ENCODE measurements at places on chromosomes 12 and 14. TPM values are rescaled to one million over a fixed set of nuclear protein-coding genes. Genes with fewer than 3 reads are reported as not detected.

The PLA2G1B gene
- not detected for total RNA-seq

The SLC6A13 gene
- total RNA-seq = 0.60 TPM

The C12orf56 gene
- 0.84 TPM for total RNA-seq

The IFNG gene
- total RNA-seq = not detected

GRCh38 chr12:9762369-9762768 lies 1.7 kb upstream of the CD69 start:
- H3K36me3 ChIP-seq = no peaks in the 10 kb centered on the region
- no peak overlapping the region for H3K4me3 ChIP-seq
- no peaks in the 10 kb centered on the region for H3K27me3 ChIP-seq
- no peak for DNase-seq
- H3K4me1 ChIP-seq = peaks cover 17% of the 10 kb centered on the region

DNA sequence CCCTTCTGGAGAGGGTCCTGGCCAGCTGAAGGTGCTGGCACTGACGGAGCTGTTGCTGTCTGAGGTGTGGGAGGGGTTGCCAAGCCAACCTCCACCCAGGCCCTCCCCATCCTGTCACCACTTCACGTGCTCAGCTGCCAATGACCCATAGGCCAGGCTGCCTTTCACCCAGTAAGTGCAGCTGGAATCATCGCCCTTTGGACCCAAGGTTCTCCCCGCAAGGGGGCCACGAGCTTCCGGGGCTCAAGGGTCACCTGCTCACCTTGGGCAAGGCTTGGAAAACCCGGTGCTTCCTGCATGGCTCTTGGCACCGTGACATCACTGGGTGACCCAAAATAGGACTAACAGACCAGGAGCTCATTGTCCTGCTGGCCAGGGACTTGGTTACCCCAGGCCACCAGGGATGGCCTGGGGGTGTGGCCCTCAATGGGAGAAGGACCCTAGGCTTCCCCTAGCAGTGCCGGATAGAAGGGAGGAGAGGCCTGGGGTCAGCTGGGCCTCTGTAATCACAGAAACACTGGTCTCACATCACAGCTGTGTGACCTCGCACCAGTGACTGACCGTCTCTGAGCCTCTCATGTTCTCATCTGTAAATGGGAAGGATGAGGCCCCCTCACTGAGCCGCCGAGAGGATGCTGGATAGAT lies 51.3 kb downstream of the CCDC85C start:
- H3K4me1 ChIP-seq = peaks cover 51% of the 10 kb centered on the region
- DNase-seq = no peak
- no peak overlapping the region for H3K4me3 ChIP-seq
- H3K36me3 ChIP-seq = no peaks in the 10 kb centered on the region
- no peaks in the 10 kb centered on the region for H3K27me3 ChIP-seq
- peak overlapping the region; percentile 33 for H3K27ac ChIP-seq

- no peaks in the 10 kb centered on the region for H3K4me1 ChIP-seq
- no peak overlapping the region for H3K4me3 ChIP-seq
- peaks cover 3% of the 10 kb centered on the region for H3K27me3 ChIP-seq
- H3K27ac ChIP-seq = no peak overlapping the region
These were observed 229.8 kb downstream of the ALX1 start for GRCh38 chr12:85509857-85510256.

DNA sequence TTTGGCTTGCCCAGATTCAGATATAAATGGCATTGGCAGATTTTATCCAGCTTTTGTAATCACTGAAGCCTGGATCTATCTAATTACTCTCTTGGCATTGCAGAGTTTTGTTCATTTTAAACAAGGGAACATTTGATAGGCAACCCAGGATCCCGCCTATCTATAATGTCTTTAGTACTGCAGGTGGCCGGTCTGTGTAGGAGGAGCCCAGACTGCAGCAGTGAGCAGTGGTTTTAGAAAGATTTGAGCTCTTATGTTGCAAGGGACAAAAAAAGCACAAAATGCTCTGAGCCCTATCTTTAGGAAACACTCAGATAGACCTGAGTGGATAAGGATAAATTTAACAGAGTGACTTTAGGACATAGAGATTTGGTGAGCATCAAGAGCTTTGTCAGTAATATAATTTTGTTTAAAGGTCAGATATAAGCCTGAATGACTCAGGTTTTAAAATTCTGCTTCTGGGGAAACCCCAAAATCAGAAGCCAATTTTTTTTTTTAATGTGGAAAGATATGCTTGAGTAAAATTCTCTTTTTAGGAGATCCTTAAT lies 165.5 kb downstream of the SLC5A8 start:
- H3K36me3 ChIP-seq = no peaks in the 10 kb centered on the region
- H3K27me3 ChIP-seq = no peaks in the 10 kb centered on the region
- H3K4me3 ChIP-seq = no peak overlapping the region
- peaks cover 4% of the 10 kb centered on the region for H3K4me1 ChIP-seq

DNA sequence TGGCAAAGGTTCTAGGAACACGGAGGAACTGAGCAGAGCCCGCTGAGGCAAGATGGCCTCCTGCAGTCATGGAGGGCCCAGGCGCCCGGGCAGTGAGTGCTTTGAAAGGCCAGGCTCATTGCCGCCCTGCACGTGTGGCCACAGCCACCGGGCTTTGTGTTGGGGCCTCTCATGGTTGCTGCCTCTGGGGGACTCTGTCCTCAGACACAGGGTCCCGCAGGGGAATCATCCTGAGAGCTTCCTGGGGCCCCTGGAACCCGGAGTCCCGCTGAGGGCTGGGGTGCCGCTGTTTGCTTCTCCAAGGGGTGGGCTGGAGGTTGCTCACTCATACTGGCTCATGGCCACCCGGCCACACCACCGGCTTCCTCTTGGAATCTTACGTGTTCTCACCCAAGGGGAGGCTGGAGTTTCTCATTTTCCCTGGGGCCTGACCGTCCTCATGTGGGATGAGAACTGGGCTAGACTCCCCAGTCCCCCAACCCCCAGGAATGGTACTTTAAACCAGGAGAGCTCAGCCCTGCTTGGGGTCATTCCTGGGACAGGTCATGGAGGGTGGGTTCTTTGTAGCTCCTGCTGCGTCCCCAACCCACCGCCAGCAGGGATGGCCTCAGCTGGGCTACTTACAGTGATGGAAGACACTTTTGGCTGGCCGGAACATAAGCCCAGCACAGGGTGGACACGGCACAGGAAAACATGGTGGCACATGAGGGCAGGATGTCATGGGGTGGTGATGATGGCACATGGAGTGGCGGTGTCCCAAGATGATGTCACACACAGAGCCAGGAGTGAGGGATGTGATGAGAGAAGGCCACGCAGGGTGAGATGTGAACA lies 21.1 kb upstream of the LRTM2 start:
- no peak overlapping the region for H3K27ac ChIP-seq
- H3K27me3 ChIP-seq = peaks cover 20% of the 10 kb centered on the region
- peaks cover 4% of the 10 kb centered on the region for H3K4me1 ChIP-seq

- peaks cover 40% of the 10 kb centered on the region for H3K27me3 ChIP-seq
- peak within 1 kb of the TSS; percentile 76 for H3K4me3 ChIP-seq
- H3K4me1 ChIP-seq = peaks cover 6% of the 10 kb centered on the region
- DNase-seq = no peak
These were observed at the start of gene PTPRR for GRCh38 chr12:70920251-70920851. PTPRR (minus strand) TSS chr12:70920738; CDS start chr12:70920390, 348 bp downstream.

- DNase-seq = peak; percentile 90
- H3K36me3 ChIP-seq = no peaks in the 10 kb centered on the region
- no peak overlapping the region for H3K27ac ChIP-seq
- H3K4me3 ChIP-seq = no peak overlapping the region
These were observed 148.7 kb downstream of the SMOC1 start for GRCh38 chr14:70027785-70028428.

GRCh38 chr14:64522591-64523355 lies 17.8 kb upstream of the HSPA2 start:
- no peak for DNase-seq
- peaks cover 3% of the 10 kb centered on the region for H3K4me1 ChIP-seq
- peaks cover 4% of the 10 kb centered on the region for H3K36me3 ChIP-seq
- no peaks in the 10 kb centered on the region for H3K27me3 ChIP-seq
- no peak overlapping the region for H3K27ac ChIP-seq
- H3K4me3 ChIP-seq = no peak overlapping the region

DNA sequence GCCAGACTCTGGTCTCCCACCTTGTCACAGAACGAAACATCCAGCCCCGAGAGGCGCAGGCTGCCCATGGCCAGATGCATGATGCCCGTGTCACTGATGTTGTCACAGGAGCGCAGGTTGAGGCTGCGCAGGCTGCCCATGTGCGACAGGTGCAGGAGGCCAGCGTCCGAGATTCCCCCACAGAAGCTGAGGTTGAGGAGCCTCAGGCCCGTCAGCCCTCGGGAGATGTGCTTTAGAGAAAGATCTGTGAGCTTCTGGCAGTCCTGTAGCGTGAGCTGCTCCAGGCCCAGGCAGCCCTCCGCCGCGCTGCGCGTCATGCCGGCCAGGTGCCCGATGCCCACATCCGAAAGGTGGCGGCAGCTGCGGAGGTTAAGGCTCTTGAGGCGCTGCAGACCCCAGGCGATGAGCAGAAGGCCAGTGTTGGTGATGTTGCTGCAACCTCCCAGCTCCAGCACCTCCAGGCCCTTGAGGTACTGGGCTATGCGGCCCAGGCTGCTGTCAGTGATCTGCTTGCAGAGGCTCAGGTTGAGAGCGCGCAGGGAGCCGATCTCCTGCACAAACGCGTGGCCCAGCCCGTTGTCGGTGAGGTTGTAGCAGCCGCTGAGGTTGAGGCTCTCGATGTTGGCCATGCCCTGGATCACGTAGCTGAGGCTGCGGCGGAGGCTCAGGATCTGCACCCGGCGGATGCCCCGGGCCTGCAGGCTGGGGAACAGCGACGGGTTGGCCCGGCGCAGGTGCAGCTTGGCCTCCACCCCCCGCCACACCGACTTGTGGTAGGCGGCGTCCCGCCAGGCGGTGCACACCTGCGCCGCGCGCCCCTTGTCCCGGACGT lies 991 bp downstream of the FBXL14 start:
- peaks cover 5% of the 10 kb centered on the region for H3K36me3 ChIP-seq
- H3K4me1 ChIP-seq = peaks cover 51% of the 10 kb centered on the region
- peak overlapping the region; percentile 83 for H3K27ac ChIP-seq

DNA sequence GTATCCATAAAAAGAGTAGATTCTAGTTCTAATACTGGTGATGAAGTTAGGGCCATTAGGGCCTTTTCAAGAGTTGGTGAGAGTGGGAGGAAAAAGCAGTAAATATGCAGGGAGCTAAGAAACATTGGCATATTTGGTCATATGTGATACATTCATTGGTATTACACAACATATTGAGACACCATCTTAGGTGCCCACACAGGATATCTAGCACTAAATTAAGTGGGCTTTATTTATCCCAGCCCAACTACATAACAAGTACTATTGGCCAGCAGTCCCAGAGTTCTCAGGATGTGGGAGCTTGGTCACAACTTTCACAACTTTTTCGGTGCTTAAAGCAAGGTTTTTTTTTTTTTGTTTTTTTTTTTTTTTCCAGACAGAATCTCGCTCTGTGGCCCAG lies 2.0 kb upstream of the ING4 start:
- H3K4me1 ChIP-seq = peaks cover 13% of the 10 kb centered on the region
- H3K4me3 ChIP-seq = no peak overlapping the region
- H3K36me3 ChIP-seq = peaks cover 22% of the 10 kb centered on the region

- H3K36me3 ChIP-seq = no peaks in the 10 kb centered on the region
- no peaks in the 10 kb centered on the region for H3K27me3 ChIP-seq
- H3K4me1 ChIP-seq = no peaks in the 10 kb centered on the region
- no peak overlapping the region for H3K4me3 ChIP-seq
These were observed 29.7 kb upstream of the RAB21 start for GRCh38 chr12:71725011-71725410.

GRCh38 chr12:103495469-103496456 lies at the start of gene C12orf42:
C12orf42 (minus strand) TSS chr12:103495968; CDS start chr12:103478426, 17,542 bp downstream.
- H3K27ac ChIP-seq = no peak within 1 kb of the TSS
- H3K27me3 ChIP-seq = peaks cover 79% of the 10 kb centered on the region
- peaks cover 2% of the 10 kb centered on the region for H3K4me1 ChIP-seq
- peak; percentile 20 for DNase-seq
- peak within 1 kb of the TSS; percentile 66 for H3K4me3 ChIP-seq

DNA sequence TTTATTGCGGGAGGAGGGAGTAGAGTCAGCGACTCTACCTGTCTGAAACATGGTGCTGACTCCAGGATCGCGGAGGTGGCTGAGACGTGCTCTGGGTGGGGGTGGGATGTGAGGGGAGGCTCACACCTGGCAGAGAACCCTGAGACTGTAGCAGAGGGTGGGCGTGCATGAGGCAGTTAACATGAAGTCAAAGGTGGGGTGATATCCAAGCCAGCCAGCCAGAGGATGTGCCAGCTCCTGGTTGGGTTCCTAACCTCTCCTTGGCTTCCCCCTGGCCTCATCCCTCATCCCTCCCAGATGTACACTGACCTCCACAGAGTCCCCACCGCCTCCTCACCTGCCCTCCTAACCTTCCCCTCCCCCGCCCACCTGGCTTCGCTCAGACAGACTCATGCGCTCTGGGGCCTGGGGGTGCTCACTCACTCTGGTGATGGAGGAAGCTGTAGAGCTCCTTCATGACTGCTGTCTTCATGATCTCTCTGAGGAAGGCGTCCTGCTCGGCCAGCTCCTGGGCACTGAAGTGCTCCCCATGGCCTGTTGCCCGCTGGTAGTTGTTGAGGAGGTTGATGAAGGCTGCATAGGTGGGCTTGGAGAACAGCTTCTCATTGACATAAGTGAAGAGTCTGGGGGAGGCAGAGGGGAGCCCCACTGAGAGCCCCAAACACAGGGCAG lies 9.3 kb downstream of the ENDOU start:
- peaks cover 9% of the 10 kb centered on the region for H3K27me3 ChIP-seq
- no peak for DNase-seq
- no peak overlapping the region for H3K27ac ChIP-seq
- H3K4me1 ChIP-seq = peaks cover 8% of the 10 kb centered on the region
- H3K4me3 ChIP-seq = no peak overlapping the region

- H3K27me3 ChIP-seq = no peaks in the 10 kb centered on the region
- no peak for DNase-seq
- no peak overlapping the region for H3K27ac ChIP-seq
- H3K36me3 ChIP-seq = peaks cover 37% of the 10 kb centered on the region
These were observed 54.1 kb upstream of the GPR68 start for GRCh38 chr14:91298576-91298975.

GRCh38 chr14:87231336-87232026 lies 761.5 kb downstream of the GALC start:
- no peak for DNase-seq
- H3K27ac ChIP-seq = no peak overlapping the region
- peaks cover 2% of the 10 kb centered on the region for H3K4me1 ChIP-seq
- H3K4me3 ChIP-seq = no peak overlapping the region

- H3K27ac ChIP-seq = peak overlapping the region; percentile 92
- H3K4me1 ChIP-seq = peaks cover 30% of the 10 kb centered on the region
- DNase-seq = peak; percentile 21
- peak overlapping the region; percentile 20 for H3K4me3 ChIP-seq
These were observed 47.3 kb upstream of the TMED10 start for GRCh38 chr14:75223664-75224154.

GRCh38 chr12:19039515-19039914 lies 90.0 kb upstream of the PLEKHA5 start:
- no peak for DNase-seq
- no peaks in the 10 kb centered on the region for H3K27me3 ChIP-seq
- H3K4me3 ChIP-seq = no peak overlapping the region

All from progenitor cell of endocrine pancreas (in vitro differentiated cells).